ENCODE measurements at places on chromosomes 1 and 21. TPM values are rescaled to one million over a fixed set of nuclear protein-coding genes. Genes with fewer than 3 reads are reported as not detected.

DNA sequence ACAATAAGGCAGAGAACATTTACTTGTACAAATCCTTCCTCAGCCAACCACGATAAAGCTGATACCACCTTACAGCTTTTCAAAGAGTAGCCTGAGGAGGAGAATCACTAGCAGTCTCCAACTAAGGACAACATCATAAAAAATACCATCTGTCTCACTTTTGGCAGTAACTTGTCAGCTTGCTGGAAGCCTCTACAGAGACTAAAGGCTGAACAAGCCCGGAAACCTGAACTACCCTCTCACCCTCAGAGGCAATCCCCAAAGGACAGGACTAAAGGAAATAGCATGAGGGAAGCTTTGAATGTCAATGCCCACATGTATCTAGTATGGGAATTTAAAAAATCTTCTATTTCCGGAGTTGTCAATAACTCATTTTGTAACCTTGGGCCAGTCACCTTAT, 10.6 kb downstream of the SRSF4 start:
- peaks cover 49% of the 10 kb centered on the region for H3K4me1 ChIP-seq
- H3K4me3 ChIP-seq, result no peak overlapping the region
- no peaks in the 10 kb centered on the region for H3K27me3 ChIP-seq
- peaks cover 6% of the 10 kb centered on the region for H3K36me3 ChIP-seq
- no peak for DNase-seq
- no peak overlapping the region for H3K27ac ChIP-seq

DNA sequence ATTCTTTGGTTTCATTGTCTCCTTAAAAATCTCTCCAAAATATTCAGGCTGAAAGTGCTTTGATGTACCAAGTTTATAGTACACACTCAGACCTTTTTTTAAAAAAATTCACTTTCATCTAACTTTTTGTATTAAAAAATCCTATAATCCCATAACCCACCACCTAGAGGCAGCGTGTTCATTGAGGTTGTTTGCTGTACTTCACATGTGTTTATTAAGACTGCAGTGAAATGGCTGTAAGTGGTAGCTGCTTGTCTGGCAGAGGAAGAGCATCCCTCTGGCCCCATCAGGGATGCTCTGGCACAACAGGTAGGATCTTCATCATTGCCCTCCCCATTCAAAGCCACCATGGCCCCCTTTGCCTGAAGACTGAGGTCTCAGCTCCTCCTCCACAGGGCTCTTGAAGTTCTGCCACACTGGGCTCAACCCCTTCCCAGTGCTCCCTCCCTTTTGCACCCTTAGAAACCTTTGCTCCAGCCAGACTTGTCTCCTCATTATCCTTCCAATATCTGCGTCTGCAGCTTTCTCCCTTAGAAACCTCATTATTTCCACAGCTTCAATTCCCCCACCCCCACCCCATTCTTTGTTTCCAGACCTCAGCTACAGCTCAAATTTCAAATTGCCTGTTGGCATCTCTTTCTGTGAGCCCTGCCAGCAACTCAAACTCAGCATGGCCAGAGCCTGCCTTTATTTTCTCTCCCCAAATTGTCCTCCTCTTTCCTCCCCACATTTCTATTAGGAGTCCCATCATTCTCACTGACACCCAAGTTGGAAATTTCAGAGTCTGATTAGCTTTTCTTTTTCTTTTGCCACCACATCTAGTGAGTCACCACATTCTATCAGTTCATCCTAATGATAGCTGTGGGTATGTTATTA, 369.6 kb upstream of the USP24 start:
- no peak for DNase-seq
- H3K27me3 ChIP-seq, result no peaks in the 10 kb centered on the region
- H3K4me1 ChIP-seq, result no peaks in the 10 kb centered on the region
- H3K4me3 ChIP-seq, result no peak overlapping the region

GRCh38 chr1:33379631-33380354, 51.1 kb downstream of the PHC2 start:
- H3K4me1 ChIP-seq, result peaks cover 15% of the 10 kb centered on the region
- no peaks in the 10 kb centered on the region for H3K27me3 ChIP-seq
- H3K27ac ChIP-seq, result no peak overlapping the region
- no peak for DNase-seq
- H3K36me3 ChIP-seq, result no peaks in the 10 kb centered on the region
- no peak overlapping the region for H3K4me3 ChIP-seq

DNA sequence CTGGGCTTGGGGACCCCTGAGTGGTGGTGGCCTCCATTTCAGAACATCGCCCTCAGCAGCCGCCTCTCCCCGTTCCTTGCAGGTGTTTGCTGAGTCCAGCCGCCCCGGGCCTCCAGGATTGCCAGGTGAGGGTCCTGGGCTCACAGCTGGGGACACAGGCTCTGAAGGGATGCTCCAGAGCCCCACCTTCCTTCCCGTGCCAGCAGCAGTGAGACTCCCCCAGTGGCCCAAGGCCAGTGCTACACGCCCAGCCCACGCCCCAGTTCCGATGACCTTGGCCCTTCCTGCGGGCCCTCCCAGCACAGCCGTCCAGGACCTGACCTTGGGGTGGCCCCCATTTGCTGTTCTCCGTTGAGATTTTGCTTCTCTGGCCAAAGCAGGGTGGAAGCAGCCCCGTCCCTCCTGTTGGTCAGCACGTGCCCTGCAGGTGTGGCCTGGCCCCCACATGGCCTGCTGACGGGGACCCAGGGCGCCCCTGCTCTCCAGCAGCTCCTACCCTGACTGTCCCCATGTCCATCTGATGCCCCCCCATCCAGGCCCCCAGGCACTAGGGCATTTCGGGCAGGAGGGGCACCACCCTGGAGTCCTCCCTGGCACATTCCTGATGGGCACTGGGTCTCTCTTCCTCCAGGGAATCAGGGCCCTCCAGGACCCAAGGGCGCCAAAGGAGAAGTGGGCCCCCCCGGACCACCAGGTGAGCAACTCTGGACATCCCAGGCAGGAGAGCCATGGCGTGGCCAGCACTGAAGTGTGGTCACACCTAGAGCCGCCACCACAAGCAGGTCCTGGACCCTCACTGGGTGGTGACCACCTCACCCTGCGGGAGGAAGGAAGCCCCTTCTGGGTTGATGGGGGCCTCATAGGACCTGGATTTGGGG, 45.0 kb downstream of the SLC19A1 start:
- peak; percentile 57 for DNase-seq
- no peaks in the 10 kb centered on the region for H3K4me1 ChIP-seq
- no peak overlapping the region for H3K27ac ChIP-seq

DNA sequence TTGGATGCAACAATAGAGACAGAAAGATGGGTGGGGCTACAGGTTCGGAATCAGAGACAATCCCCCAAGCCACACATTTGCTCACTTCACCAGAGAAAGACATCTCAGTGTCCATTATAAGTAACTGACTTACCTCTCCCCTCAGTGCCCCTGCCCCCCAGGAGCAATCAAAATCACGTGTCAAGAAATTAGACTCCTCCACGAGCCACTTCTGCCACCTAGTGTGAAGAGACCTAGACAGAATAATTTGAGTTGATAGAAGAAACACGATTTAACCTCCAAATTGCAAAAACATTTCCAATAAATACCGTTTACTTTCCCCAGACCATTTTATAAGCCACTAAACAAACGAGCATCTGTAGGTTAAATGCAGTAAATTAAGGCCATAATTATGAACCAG, 123.2 kb downstream of the SLC30A10 start:
- H3K27me3 ChIP-seq, result no peaks in the 10 kb centered on the region
- no peak for DNase-seq
- no peaks in the 10 kb centered on the region for H3K36me3 ChIP-seq

DNA sequence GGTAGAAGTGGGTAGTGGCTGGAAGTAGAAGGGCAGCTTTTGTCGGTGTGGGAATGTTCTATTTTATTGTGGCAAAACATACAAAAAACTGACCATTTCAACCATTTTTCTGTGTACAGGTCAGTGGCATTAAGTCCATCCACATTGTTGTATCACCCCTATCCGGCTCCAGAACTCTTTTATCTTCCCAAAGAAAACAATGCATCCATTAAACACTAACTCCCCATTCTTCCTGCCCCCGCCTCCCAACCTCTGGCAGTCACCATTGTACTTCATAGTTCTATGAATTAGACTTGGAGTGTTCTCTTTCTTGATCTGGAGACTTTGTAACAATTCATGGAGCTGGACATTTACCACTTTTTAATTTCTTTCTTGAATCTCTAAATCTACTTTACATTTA, 55.7 kb downstream of the DEGS1 start:
- no peaks in the 10 kb centered on the region for H3K27me3 ChIP-seq
- H3K4me3 ChIP-seq, result no peak overlapping the region
- DNase-seq, result no peak
- H3K36me3 ChIP-seq, result peaks cover 7% of the 10 kb centered on the region

GRCh38 chr21:45041351-45041805, 33.0 kb upstream of the ADARB1 start:
- peaks cover 16% of the 10 kb centered on the region for H3K4me1 ChIP-seq
- DNase-seq, result peak; percentile 94
- no peak overlapping the region for H3K4me3 ChIP-seq
- no peaks in the 10 kb centered on the region for H3K36me3 ChIP-seq
- no peaks in the 10 kb centered on the region for H3K27me3 ChIP-seq
- H3K27ac ChIP-seq, result peak overlapping the region; percentile 62

- H3K4me1 ChIP-seq, result no peaks in the 10 kb centered on the region
- H3K4me3 ChIP-seq, result no peak overlapping the region
- no peak overlapping the region for H3K27ac ChIP-seq
- no peak for DNase-seq
- no peaks in the 10 kb centered on the region for H3K27me3 ChIP-seq
- H3K36me3 ChIP-seq, result no peaks in the 10 kb centered on the region
Measured at GRCh38 chr1:85884372-85885035, 176.3 kb upstream of the ZNHIT6 start.

- no peak for DNase-seq
- H3K27ac ChIP-seq, result no peak overlapping the region
- no peak overlapping the region for H3K4me3 ChIP-seq
- no peaks in the 10 kb centered on the region for H3K27me3 ChIP-seq
- no peaks in the 10 kb centered on the region for H3K4me1 ChIP-seq
Measured at GRCh38 chr1:56872597-56872996, 18.0 kb downstream of the C8A start.

GRCh38 chr1:58104960-58105359, 441.6 kb downstream of the OMA1 start:
- no peak overlapping the region for H3K4me3 ChIP-seq
- no peak overlapping the region for H3K27ac ChIP-seq
- no peak for DNase-seq
- no peaks in the 10 kb centered on the region for H3K36me3 ChIP-seq
- no peaks in the 10 kb centered on the region for H3K27me3 ChIP-seq

- H3K27ac ChIP-seq, result no peak overlapping the region
- H3K4me3 ChIP-seq, result no peak overlapping the region
- H3K4me1 ChIP-seq, result no peaks in the 10 kb centered on the region
- H3K36me3 ChIP-seq, result no peaks in the 10 kb centered on the region
- no peak for DNase-seq
- no peaks in the 10 kb centered on the region for H3K27me3 ChIP-seq
Measured at GRCh38 chr1:13482600-13482999, 31.2 kb downstream of the LRRC38 start.

- no peak for DNase-seq
- no peak overlapping the region for H3K27ac ChIP-seq
- H3K4me3 ChIP-seq, result no peak overlapping the region
- no peaks in the 10 kb centered on the region for H3K36me3 ChIP-seq
Measured at GRCh38 chr1:42484382-42484781, 21.3 kb downstream of the CCDC30 start.

- peak; percentile 87 for DNase-seq
- H3K27me3 ChIP-seq, result no peaks in the 10 kb centered on the region
- peaks cover 14% of the 10 kb centered on the region for H3K4me1 ChIP-seq
- H3K4me3 ChIP-seq, result no peak overlapping the region
- peak overlapping the region; percentile 66 for H3K27ac ChIP-seq
Measured at GRCh38 chr21:39004634-39005501, 178.4 kb downstream of the PSMG1 start.

- no peak overlapping the region for H3K4me3 ChIP-seq
- no peak overlapping the region for H3K27ac ChIP-seq
- DNase-seq, result no peak
- no peaks in the 10 kb centered on the region for H3K36me3 ChIP-seq
- no peaks in the 10 kb centered on the region for H3K27me3 ChIP-seq
- H3K4me1 ChIP-seq, result no peaks in the 10 kb centered on the region
Measured at GRCh38 chr1:20324704-20325406, 34.2 kb downstream of the VWA5B1 start.

GRCh38 chr1:162612606-162613400, 19.5 kb upstream of the DDR2 start:
- peak; percentile 78 for DNase-seq
- no peaks in the 10 kb centered on the region for H3K27me3 ChIP-seq
- H3K4me1 ChIP-seq, result peaks cover 17% of the 10 kb centered on the region
- no peaks in the 10 kb centered on the region for H3K36me3 ChIP-seq
- peak overlapping the region; percentile 80 for H3K27ac ChIP-seq

GRCh38 chr21:42555756-42556438, 42.2 kb downstream of the SLC37A1 start:
- H3K4me1 ChIP-seq, result no peaks in the 10 kb centered on the region
- DNase-seq, result peak; percentile 40
- H3K36me3 ChIP-seq, result peaks cover 40% of the 10 kb centered on the region
- H3K27ac ChIP-seq, result no peak overlapping the region

- H3K27me3 ChIP-seq, result no peaks in the 10 kb centered on the region
- no peak for DNase-seq
- no peaks in the 10 kb centered on the region for H3K36me3 ChIP-seq
- H3K4me1 ChIP-seq, result peaks cover 25% of the 10 kb centered on the region
- no peak overlapping the region for H3K27ac ChIP-seq
Measured at GRCh38 chr1:87939444-87939843, 610.8 kb downstream of the LMO4 start.

- no peaks in the 10 kb centered on the region for H3K27me3 ChIP-seq
- no peaks in the 10 kb centered on the region for H3K36me3 ChIP-seq
- no peaks in the 10 kb centered on the region for H3K4me1 ChIP-seq
- no peak overlapping the region for H3K4me3 ChIP-seq
- H3K27ac ChIP-seq, result no peak overlapping the region
- no peak for DNase-seq
Measured at GRCh38 chr1:98030976-98031375, 110.1 kb upstream of the DPYD start.

DNA sequence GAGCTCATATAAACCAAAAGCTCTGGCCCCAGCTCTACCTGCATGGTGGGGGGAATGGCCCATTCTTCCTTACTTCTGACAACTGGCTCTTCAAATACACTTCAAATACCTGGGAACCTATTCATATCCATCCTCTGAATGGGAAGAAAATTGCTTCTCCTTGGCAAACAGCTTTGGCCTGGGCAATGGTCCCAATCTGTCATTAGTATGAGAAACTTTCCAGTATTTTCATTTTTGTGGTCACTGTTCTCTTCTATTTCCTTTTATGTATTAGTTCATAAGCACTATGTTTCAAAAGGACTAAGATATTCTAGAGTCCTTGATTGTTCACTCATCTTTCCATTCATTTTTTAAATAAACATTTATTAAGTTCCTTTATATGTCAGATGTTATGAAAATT, 5.2 kb upstream of the HSD3B2 start:
- H3K27me3 ChIP-seq, result no peaks in the 10 kb centered on the region
- no peak for DNase-seq
- H3K4me1 ChIP-seq, result no peaks in the 10 kb centered on the region
- no peak overlapping the region for H3K27ac ChIP-seq
- H3K4me3 ChIP-seq, result no peak overlapping the region
- H3K36me3 ChIP-seq, result no peaks in the 10 kb centered on the region

The ZBTB21 gene
- 6.9 TPM for total RNA-seq

The ZFP69B gene
- total RNA-seq, result 0.55 TPM

The PDC gene
- not detected for total RNA-seq

The CCDC30 gene
- 3.9 TPM for total RNA-seq

The KCNK2 gene
- 3.3 TPM for total RNA-seq

The UAP1 gene
- total RNA-seq, result 73.9 TPM

The PYHIN1 gene
- 0.36 TPM for total RNA-seq

The SPRR2D gene
- total RNA-seq, result not detected

The CR1 gene
- 2.2 TPM for total RNA-seq
